ENCODE measurements at places on chromosomes 5 and 9.

- no peak for DNase-seq
Measured at GRCh38 chr5:81283976-81284375, 17.4 kb upstream of the ZCCHC9 start.

DNA sequence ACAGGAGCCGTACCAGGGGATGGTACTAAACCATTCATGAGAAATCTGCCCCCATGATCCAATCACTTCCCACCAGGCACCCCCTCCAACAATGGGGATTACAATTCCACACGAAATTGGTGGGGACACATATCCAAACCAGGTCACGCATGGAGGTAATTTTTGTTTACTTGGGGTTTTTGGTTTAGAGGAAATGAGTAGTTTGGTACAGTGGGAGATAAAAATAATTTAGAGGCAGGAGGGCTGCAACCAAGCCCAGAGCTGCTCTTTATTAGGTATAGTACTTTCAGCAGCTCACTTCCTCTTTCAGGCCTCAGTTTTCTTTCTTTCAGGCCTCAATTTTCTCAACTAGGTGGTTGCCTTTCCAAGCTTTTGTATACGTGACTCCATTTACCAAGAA is 23.2 kb downstream of the PRUNE2 start:
- no peak for DNase-seq

- no peak for DNase-seq
Measured at GRCh38 chr5:17238521-17239041, 21.1 kb downstream of the BASP1 start.

GRCh38 chr5:6261668-6262067 is 116.7 kb downstream of the MED10 start:
- no peak for DNase-seq

DNA sequence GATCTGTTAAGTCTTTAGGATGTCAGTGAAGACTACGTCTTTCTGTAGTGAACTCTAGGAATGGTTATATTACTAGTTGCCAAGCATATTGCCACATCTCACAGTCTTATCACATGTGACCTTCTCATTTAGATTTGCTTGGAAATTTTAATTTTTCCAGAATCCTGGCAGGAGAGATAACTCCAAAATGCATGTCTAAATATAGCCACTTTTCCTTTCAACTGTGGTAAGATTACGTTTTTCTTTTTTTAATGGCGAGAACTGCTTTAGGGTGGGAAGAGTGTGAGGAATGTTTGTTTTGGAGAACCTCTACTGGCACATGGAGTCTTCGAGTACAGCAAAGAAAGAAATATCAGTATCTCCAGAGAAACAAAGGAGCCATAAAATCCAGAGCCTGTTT is 91.7 kb upstream of the ADAMTSL1 start:
- no peak for DNase-seq

DNA sequence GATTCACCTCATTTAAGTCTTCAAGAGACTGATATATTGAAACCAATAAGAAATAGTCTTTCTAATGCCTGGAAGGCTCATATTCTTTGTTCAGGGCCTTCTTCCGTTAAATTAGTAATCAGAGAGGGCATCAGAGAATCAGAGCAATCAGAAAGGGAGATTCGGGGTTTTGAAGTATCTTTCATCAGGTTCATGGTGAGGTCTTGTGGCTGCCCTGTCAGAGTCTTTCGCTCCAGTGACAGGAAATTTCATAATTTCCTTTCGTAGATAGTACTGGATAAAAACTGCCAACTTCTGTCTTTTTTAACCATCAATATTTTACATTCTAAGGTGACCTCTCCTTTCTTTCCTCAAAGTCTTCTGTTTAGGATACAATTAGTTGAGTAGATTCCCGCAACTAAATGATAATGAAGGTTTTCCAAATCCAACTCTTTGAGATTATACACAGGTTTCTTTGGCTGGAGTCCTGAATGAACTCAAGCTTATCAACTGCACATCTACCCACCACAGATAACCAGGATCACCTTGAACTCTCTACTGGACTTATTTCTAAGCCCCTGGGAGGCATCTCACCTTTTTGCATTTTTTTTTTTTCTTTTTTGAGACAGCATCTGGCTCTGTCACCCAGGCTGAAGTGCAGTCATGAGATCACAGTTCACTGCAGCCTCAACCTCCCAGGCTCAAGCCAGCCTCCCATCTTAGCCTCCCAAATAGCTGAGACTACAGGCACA is 5.5 kb downstream of the IL31RA start:
- DNase-seq: no peak

GRCh38 chr5:82674671-82675070 is 396.5 kb upstream of the RPS23 start:
- no peak for DNase-seq

DNA sequence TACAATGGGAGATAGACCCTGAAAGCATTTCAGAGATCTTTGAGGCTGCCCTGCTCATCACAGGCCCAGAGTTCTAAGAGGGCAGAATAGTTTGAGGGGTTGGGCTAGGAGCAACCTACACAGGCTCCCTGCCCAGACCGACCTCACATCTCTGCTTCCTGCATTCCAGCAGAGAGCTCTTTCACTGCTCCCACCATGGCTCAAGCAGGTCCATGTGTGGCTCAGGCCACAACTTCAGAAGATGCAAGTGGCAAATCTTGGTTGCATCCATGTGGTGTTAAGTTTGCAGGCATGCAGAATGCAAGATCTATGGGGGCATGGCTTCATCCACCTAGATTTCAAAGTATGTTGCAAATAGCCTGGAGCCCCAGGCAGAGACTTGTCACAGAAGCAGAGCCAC is 39.0 kb downstream of the GDA start:
- no peak for DNase-seq

DNA sequence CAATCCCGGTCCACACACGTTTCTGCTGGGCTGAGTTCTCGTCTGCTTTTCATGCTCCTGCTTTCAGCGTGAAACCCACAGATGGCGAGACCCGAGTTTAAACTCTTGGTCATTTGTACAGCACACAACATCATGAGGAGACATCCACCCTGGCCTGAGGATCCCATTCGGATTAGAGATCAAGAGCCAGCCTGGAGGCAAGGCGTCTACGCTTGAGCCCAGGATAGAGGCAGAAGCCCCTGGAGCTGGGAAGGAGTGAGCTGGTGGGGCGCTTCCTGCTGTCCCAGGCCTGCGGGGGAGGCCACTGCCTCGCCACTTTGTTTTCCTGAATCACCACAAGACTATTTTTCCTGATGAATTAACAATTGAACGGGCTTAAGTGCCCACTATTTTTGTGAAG is 281.9 kb upstream of the IRX4 start:
- no peak for DNase-seq

DNA sequence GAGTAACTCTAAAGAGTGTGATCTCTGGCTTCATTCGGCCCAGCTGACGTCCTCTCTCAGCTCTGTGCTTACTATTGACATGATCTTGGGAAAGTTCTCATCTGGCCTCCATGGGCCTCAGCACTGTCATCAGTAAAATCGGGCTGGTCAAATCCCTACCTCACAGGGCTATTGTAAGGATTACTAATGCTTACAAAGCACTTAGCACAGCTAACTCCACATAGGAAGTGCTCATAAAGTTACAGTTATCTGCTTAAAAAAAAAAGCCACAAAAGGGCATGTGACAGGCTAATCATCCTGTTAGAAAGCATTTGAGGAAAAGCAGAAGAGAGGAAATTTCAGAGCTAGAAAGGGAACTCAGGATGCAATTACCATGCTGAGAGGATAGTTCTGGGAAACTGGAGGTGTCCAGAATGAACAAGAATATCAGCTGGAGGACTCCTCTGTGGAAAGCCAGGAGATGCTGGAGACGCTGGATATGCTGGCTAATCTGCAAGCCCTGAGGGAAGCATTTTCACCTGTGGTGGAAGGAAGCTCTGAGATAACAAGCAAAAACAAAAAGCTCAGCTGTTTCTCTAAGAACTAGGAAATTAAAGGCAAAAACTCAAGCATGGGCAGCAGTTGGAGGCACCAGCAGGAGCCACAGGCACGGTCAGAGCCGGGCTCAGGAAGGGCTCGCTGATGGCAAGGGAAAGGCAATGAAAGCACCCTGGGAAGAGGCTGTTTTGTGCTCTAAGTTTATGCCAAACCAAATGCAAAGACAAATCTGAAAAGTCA is 4.4 kb upstream of the BHMT start:
- DNase-seq: no peak

GRCh38 chr5:167447466-167448375 is 843.7 kb upstream of the WWC1 start:
- no peak for DNase-seq

- no peak for DNase-seq
Measured at GRCh38 chr5:122151640-122152039, 22.3 kb downstream of the ZNF474 start.

DNA sequence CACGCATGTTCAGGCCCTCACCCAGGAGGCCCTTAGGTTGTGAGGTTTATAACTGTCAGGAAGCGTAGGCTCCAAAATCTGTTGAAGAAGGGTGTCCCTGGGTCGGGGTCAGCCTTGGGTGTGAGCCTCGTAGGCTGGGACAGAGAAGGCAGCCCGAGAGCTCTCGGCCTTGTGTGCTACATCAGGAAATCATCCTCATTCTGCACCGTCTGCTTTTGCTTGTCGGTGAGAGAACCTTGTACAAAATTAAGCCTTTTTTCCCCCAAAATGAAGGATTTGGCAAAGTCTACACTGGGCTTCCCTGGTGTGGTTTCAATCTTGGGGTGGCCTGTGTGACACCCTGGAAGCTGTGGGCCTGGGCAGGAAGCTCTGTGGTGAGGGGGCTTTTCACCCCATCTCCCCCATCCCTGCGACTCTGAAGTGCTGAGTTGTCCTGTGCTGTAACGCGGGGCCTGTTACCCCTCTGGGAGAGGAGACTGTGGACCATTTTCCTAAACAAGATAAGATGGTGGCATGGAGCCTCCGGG is 55.3 kb downstream of the AHRR start:
- no peak for DNase-seq

DNA sequence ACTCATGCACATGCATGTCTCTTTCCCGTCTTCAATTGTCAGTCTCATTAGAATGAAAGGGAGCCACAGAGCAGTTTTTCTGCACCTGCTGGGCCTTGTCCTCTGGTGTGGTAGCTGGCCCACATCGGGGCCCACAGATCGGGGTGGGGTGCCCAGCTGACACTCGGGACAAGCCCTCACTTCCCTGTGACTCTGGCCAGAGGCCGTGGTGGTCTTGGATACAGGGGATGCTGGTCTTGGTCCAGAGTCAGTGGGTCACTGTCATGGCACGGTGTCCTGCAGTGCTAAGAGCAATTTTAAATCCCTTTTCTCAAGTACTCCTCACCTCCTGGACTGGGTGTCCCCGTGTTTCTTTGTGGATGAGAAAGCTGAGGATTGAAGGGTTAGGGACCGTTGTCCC is 193.2 kb downstream of the CACNA1B start:
- DNase-seq: no peak

- DNase-seq: no peak
Measured at GRCh38 chr5:68230285-68230684, 14.7 kb downstream of the PIK3R1 start.

DNA sequence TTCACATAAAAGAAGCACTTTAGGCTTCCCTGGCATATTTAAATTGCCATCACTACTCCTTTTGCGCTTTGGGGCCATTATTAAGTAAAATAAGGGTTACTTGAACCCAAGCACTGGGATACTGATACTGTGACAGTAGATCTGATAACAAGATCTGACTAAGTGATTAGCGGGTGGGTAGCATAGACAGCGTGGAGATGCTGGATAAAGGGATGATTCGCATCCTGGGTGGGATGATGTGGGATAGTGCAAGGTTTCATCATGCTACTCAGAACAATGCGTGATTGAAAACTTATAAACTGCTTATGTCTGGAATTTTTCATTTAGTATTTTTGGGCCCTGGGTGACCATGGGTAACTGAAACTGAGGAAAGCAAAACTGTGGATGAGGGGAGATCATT is 75.1 kb downstream of the PTTG1 start:
- DNase-seq: no peak

GRCh38 chr9:127417131-127418036 is 6.8 kb upstream of the ZNF79 start:
- no peak for DNase-seq

DNA sequence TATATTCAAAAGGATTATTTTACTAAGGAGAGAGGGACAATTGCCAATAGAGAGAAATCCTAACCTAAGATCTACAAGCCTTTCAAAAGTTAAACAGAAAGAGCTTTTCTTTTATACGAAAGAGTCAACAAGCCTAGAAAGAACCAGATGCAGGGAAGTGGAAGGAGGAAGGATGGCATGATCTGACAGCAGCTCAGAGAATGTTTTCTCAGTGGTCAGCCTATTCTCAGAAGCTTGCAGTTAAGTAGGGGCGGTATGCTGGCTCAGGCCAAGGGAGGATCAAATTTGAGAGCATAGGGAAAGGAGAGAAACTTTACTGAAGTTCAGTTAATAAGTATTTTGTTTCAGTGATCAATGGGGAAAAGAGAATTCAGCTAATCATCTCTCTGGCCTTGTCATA is 88.0 kb upstream of the FTMT start:
- DNase-seq: no peak

GRCh38 chr9:4258320-4259090 is 41.4 kb downstream of the GLIS3 start:
- no peak for DNase-seq

GRCh38 chr5:176660530-176660859 is 13.2 kb downstream of the TSPAN17 start:
- no peak for DNase-seq

DNA sequence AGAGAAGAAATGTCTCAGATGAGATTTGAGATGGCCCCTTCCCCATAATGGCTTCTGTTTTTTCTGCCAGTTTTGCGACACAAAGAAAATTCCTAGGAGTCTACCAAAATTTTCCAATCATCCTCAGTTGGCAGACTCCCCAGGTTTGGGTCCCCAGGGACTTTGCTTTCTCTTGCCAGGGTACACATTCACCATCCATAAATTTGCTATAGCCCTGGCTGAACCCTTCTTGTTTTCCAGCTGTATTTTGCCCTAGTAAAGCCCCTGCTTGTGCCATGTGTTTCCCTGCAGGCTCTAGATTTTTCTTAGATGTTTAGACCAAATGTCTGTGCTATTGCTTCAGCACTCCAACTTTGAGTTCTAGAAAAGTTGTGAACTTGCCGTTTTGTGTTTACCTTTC is 283.2 kb downstream of the ANXA1 start:
- DNase-seq: no peak

- no peak for DNase-seq
Measured at GRCh38 chr9:38038307-38039089, 30.5 kb downstream of the SHB start.

GRCh38 chr5:86716121-86716520 is 98.4 kb downstream of the COX7C start:
- no peak for DNase-seq

DNA sequence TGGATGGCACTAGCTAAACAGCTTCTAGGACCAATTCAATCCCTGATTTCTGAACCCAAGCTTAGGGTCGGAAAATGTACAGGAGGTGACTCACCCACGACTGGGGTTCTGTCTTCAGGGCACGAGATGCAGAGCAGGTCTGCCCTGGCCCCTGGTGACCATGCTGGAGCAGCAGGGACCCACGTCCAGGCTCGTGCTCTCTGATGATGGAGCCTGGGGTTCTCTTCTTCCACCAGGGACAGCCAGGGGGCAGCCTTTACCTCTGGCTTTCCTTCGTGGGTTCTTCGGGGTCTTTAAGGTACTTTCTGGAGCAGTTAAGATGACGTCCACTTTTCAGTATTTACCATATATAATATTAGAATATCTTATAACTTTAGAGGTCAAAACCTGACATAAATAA is 2.1 kb downstream of the CFAP77 start:
- DNase-seq: no peak

- DNase-seq: no peak
Measured at GRCh38 chr9:97786341-97786740, 66.7 kb upstream of the FOXE1 start.

GRCh38 chr5:22242532-22242931 is 610.6 kb downstream of the CDH12 start:
- DNase-seq: no peak

All from stimulated activated CD8-positive, alpha-beta memory T cell treated with anti-CD3 and anti-CD28 coated beads, Interleukin-4, amount 100 ng/mL, for 1 hour (primary cell).